ENCODE measurements at places on chromosomes 1 and 21.

GRCh38 chr1:57916041-57916440 is 492.2 kb upstream of the DAB1 start:
- DNase-seq = no peak

DNA sequence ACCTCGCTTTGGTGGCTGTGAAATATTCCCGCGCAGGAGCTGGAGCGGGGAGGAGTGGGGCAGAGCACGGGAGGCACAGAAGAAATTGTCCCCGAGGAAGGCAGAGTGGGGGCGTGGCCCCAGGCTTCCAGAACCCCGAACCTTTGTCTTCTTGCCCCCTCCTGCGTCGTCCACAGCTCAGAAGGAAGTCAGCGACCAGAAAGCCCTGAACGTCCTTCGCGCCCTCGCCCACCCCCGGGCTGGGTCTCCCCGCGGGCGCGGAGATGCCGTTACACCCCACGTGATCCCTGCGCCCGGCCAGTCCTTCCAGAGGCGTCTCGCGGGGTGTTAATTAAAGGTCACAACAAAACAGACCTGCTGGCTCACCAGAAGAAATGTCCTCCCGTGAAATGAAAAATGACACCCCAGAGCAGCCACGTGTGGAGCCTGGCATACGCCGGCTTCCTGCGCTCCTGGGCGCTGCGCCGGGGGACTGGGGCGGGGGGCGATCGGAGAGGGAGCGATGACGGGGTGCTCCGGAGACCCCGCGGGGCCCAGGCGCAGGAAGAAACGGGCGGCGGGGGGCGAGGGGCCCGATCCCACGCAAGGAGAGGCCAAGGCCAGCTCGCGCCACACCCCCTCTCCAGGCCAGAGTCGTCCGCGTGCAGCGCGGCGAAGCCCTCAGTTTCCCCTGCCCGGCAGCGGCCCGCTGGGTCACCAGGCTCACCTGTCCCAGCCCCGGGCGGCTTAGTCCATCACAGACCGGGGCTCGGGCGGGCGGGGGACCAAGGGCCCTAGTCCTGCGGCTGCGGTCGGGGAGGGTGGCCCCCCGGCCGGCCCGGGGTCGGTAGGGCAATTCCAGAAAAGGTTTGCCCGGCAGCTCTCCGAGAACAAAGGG is 995 bp upstream of the KIF26B start:
- DNase-seq = no peak

GRCh38 chr1:6454856-6455751 is 10.9 kb downstream of the TNFRSF25 start:
- DNase-seq = no peak

DNA sequence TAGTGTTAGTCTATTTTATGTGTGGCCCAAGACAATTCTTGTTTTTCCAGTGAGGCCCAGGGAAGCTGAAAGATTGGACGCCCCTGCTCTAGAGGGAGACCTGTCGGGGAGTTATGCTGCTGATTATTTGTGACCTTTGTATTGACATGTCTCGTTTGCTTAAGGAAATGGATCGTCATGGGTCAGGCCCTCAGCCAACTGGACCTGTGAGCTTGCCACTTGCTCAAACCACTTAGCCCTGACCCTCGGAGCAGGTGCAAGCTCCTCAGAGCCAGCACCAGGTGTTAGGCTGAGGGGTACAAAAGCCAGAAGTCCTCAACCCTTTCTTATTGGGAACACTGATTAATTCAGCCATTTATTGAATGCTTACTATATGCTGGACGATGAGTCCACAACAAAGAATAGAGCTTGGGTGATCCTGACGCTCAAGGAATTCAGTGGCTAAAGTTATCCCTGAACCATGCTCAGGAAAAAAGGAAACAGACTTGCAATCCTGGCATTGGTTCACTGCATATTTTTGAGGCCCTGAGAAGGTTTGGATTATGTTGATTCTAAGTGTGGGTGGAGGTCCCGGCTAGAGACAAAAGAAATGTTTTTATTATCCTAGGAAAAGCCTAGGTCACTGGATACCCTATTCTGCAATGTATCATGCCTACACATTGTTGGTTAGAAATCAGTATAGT is 19.0 kb downstream of the TGFB2 start:
- DNase-seq = no peak

GRCh38 chr1:225899044-225899925 is 10.3 kb upstream of the LEFTY1 start:
- DNase-seq = no peak

DNA sequence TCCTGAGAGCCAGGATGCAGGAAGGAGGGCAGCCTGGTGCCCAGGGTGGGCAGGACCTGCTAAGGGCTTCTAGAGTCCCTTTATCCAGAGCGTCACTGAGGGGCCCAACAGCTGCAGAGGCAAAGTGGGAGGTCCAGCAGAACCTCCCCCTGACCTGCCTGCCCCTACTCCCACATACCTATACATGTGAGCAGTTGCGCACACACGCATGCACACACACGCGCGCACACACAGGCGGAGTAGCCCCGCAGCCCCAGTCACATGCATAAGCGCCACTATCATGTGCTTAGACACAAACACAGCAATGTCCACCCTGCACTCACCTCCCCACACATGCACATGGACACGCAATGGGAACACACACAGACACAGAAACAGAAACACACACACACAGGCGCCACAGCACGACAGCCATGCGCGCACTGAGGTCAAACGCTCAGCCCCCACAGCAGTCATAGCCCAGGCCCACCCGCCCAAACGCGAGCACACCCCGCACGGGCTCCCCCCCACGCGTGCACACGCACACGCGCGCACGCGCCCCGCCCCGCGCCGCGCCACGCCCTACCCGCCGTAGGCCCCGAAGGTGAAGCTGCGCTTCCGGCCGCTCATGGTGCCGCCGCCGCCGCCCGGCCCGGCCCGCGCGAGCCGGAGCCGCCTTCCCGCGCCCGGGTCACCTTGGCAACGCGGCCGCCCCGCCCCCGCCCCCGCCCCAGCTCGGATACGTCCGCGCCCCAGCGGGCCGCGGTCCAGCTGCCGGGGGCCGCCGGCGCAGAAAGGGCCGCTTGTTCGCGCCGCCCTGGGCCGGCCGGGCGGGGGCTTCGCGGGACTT is 17.7 kb downstream of the RAP1GAP start:
- DNase-seq = no peak

DNA sequence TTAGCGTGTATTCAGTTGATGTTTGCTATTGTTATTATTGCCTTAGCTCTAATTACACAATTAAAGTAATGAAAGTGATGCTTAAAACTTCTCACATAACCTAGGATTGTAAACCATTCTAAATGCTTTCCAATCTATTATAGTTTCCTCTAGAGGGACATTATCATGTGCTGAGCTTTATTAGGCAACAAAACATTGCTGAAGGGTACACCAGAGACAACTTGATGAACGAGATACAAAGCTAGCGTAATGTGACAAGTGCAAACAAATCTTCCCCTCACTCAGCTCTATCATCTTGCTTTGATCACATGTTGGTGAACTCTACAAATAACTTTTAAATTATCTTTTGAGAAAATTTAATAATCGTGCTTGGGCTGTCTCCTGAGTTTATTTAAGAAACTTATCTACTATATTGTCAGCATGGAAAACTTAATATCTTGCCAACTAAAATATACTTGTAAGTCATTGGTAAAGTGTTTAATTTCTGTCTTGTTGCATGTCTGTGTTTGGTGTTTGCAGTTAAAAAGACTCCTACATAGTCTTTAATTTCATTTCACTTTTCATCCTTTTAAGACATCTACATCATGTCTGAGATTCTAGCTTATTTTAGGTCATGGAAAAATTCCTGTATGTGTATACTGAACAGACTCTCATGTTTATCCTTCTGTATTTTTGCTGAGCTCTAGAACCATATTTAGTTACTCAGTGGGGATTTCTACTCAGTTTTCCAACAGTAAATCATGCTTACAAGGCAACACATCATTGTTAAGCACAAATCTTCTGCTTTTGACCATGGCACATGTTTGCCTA is 104.2 kb upstream of the ADAMTS5 start:
- no peak for DNase-seq

- DNase-seq = peak; percentile 96
Observed at GRCh38 chr1:21906173-21907078, 30.7 kb downstream of the HSPG2 start.

DNA sequence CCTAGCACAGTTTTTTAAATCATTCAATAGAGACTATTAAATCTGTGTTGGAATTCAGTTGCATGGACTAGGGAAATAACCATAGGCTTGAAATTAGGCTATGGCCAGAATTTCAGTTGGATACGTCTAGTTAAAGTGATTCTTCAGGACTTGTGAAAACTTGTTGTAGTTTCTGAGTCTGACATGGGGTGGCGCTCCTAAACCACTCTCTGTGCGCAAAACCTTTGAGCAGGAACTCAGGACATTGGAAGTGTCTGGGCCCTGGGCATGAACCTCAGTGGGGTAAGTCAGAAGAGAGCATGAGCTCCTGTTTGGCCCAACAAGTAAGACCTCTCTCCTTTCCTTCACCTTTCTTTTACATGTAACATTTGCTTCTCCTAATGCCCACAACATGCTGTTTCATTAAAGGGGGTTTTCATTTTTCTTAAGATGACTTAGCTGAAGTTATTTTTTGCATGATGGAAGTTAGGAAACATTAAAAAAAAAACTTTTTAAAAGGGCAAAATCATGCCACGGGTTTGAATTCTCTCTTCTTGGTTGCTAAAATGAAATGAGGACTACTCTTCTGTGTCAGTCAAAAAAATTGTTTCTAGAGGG is 17.1 kb upstream of the CCDC190 start:
- peak; percentile 45 for DNase-seq

DNA sequence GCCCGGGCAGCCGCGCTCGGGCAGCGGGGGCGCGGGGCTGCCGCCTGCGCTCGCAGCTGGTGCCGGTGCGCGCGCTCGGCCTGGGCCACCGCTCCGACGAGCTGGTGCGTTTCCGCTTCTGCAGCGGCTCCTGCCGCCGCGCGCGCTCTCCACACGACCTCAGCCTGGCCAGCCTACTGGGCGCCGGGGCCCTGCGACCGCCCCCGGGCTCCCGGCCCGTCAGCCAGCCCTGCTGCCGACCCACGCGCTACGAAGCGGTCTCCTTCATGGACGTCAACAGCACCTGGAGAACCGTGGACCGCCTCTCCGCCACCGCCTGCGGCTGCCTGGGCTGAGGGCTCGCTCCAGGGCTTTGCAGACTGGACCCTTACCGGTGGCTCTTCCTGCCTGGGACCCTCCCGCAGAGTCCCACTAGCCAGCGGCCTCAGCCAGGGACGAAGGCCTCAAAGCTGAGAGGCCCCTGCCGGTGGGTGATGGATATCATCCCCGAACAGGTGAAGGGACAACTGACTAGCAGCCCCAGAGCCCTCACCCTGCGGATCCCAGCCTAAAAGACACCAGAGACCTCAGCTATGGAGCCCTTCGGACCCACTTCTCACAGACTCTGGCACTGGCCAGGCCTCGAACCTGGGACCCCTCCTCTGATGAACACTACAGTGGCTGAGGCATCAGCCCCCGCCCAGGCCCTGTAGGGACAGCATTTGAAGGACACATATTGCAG is 3.0 kb downstream of the ARTN start:
- DNase-seq = no peak

- peak; percentile 28 for DNase-seq
Observed at GRCh38 chr1:12529640-12530174, 88.3 kb downstream of the DHRS3 start.

GRCh38 chr1:24202987-24203386 is 15.9 kb upstream of the IFNLR1 start:
- no peak for DNase-seq

- DNase-seq = no peak
Observed at GRCh38 chr1:8200317-8201115, 117.4 kb upstream of the SLC45A1 start.

- no peak for DNase-seq
Observed at GRCh38 chr1:119101563-119101962, 38.9 kb downstream of the WARS2 start.

- DNase-seq = no peak
Observed at GRCh38 chr1:17558954-17559614, 19.6 kb downstream of the ARHGEF10L start.

DNA sequence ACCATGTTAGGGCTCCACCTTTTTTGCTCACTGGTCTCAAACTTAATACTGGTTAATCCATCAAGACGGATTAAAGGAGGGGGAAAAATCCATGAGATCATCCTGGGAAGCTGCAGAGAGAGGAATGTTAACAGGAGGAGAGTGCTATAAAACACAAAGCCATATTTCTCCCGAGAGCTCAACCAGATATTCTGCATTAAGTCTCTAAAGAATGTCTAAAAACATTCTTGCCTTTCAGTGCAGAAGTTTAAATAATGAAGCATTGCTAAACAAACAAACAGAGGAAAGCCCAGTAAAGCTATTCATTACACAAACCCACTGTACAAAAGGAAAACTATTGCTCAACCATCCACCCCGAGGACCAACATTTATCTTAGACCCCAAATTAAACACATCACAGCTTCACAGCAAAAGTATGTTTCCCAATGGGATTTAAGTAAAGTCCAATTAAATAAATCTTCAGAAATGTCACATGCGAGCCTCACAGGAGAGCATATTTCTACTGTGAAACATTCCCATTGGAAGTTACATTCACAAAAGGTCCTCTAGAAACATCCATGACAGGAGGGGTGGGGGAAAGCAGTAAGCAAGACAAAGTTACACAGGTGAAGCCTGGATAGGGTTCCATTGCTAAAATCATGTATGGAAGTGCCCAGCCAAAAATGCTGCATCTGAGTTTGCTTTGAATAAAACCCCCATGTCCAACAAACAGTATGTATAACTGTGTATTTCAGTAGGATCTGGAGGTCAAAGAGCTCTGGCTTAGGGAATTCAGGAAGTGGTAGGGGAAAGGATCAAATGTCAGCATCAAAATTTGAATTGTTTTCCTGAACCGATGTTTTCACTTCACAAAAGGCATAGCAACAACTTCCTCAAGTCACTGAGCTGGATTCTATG is 23.3 kb downstream of the DUSP10 start:
- no peak for DNase-seq

GRCh38 chr21:29888437-29888836 is 51.4 kb downstream of the GRIK1 start:
- no peak for DNase-seq

Data from tibial artery (tissue), 4 donors.